ENCODE measurements at places on chromosomes 11 and 22.

DNA sequence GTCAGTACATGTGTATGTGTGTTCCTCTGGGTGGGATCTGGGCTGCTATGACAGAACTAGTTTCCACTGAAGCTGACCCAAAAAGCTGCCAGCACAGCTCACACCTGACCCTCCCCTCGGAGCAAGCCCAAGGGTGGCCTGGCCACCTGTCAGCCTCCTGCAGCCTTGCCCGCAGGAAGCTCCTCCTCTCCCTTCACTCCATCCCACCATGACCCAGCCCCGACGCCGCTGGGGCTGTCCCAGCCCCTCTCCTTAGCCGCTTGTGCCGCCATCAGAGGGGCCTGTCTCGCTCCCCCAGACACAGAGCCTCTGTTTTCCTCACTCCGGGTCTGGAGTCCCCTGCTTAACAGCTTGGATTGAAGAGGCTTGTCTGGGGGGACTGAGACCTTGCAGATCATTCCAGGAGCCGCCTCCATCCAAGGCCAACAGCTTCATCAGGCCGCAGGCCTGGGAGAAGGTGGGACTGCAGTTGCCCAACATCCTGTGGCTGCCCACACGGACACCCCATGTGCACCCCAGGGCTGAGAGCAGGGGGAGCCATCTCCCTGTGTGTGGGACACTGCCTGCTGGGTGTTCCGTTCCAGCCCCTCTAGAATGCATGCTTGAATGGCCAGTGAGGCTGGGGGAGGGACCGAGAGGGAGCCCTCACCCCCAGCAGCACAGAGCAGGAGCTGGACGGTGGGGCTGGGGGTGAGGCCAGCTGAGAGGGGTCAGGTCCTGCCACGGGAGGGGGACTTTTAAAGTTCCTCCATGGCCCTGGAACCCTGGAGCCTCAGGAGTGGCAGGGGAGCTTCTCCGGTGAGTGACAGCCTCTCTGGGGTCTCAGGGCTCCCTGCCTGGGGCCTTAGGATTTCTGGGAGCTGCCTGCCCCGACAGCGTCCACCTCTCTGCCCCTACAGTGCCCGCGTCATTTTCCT lies 696 bp downstream of the MRGPRF start:
- no peak for DNase-seq

GRCh38 chr11:24896118-24896835 lies 399.4 kb downstream of the LUZP2 start:
- no peak for DNase-seq

DNA sequence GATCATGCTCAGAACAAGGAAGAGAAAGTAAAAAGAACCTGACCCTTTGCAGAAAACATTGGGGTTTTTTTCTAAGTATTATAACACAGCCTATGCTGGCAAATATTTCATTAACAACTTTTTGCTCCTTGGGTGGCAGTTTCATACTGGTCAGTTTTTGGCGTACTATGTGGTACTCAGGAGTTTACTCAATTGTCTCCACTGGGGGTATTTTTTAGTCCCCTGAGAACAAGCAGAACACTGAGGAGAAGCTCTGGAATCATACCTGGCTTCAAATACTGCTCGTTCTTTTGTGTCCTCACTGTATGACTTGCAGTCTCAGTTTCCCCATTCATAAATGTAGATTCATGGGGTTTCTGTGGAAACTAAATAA lies 90.4 kb downstream of the SERGEF start:
- DNase-seq, result no peak

- DNase-seq, result no peak
These were observed 72.2 kb downstream of the RBMXL2 start for GRCh38 chr11:7160814-7161489.

- DNase-seq, result no peak
These were observed 101.9 kb upstream of the OR4B1 start for GRCh38 chr11:48114740-48115139.

DNA sequence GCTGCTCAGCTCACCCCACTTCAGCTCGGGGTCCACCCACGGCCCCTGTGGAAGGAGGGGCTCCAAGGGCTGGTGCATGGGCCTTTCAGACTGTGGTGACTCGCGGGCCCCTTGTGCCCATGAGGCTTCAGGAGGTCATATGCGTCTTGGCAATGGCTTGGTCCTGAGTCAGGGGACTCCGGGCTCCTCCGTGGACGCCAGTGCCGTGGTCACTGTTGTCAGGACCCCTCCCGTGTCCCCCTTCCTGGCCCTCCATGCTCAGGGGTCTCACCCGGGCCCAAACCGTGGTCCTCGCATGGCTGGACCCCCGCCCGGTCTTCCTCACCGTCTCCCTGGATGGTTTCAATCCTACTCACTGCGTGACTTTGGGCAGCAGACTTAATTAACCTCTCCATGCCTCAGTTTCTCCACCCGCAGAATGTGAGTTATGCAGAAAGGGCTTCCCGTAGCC lies 436.4 kb downstream of the TBC1D22A start:
- no peak for DNase-seq

- no peak for DNase-seq
These were observed 51.4 kb upstream of the SHISAL1 start for GRCh38 chr22:44363980-44364750.

GRCh38 chr11:14418801-14419417 lies 59.9 kb upstream of the RRAS2 start:
- DNase-seq, result no peak

DNA sequence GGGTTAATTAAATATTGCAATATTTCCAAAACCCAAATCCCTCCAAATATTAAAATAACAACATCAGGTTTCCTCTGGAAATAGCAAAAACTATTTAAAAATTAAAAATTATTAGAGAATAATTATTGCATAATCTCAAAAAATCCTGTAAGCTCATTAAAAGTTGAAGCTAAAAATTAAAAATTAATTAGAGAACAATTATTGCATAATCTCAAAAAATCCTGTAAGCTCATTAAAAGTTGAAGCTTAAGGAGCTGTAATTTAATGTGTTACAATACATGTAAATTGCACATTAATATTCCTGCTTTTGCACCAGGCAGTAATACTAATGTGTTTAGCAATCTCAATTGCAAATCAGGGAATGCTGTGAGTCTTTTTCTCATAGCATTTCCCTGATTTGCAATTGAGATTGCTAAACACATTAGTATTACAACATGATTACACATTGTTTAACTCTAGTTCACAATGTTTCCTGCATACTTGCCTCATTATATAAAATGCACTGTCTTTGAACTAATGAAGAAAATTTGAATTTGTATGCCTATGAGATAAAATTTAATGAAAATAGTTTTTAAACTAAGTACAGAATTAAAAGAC lies 247.7 kb downstream of the GUCY1A2 start:
- DNase-seq, result no peak

DNA sequence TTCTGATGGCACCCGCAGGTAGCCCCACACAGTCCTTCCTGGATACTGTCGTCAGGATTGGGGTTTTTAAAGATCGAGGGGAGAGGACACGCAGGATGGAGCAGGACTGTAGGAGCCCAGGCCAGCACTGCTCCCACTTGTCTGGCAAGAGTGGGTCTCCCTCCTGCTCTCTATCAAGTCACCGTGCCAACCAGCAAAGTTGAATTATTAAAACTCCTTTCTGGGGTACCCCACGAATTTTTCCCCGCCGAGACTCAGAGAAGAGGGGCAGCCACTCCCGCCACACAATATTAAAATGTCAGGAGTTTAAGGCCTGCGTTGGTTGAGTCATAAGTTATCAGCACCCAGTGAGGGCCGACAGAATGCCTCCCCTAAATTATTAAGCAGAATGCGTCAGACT lies 10.1 kb downstream of the LMO1 start:
- DNase-seq, result no peak

DNA sequence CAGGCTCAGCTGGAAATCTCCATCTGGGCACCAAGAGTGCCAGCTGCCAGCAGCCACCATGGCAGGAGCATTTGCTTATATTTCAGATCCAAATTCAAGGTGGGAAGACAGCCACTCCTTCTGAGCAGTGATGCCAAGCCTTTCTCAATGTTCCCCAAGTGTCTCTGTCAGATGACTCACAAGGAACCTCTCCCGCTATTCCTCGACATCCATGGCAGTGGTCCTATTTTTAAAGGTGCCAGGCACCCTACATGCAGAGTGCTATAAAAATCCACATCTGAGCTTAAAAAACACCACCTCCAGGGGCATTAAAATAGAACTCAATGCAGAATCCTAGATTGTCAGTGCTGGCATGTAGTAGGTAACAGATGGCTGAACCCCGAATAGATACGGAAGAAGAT lies 112.1 kb downstream of the SLC1A2 start:
- DNase-seq, result no peak

GRCh38 chr22:42360348-42360747 lies 71.9 kb downstream of the NFAM1 start:
- no peak for DNase-seq

- DNase-seq, result no peak
These were observed 18.8 kb downstream of the SNX19 start for GRCh38 chr11:130897262-130898182.

GRCh38 chr22:20807315-20807752 lies 33.4 kb downstream of the SERPIND1 start:
- DNase-seq, result no peak

- DNase-seq, result no peak
These were observed 15.4 kb upstream of the PEX26 start for GRCh38 chr22:18062421-18062820.

- DNase-seq, result no peak
These were observed 108.1 kb downstream of the MORC2 start for GRCh38 chr22:30860176-30861105.

- no peak for DNase-seq
These were observed 385.5 kb upstream of the SYN3 start for GRCh38 chr22:33443683-33444082.

DNA sequence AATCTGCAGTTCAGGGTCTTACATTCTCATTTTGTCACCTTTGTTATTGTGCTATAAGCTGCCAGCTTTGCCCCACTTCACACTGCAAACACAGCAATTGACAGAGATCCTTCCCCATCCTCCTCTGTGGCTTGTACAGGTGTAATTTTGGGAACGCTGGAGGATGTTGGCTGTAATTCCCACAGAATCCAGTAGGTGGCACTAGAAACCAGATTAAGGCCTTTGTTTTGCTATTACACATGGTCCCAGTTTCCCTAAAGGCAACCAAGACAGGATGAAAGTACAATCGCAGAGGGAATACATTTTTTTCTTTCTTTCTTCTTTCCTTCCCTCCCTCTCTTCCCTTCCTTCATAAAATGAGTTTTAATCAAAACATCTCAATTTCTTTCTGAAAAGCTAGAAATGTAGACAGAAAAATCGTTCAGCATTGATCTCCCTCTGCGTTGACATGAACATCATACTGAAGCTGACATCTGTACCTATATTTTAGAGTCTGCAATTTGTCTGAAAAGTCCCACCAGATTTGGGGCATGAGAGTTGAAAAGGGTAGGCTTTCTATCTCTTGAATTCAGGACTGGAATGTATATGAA lies 21.3 kb upstream of the NELL1 start:
- no peak for DNase-seq

DNA sequence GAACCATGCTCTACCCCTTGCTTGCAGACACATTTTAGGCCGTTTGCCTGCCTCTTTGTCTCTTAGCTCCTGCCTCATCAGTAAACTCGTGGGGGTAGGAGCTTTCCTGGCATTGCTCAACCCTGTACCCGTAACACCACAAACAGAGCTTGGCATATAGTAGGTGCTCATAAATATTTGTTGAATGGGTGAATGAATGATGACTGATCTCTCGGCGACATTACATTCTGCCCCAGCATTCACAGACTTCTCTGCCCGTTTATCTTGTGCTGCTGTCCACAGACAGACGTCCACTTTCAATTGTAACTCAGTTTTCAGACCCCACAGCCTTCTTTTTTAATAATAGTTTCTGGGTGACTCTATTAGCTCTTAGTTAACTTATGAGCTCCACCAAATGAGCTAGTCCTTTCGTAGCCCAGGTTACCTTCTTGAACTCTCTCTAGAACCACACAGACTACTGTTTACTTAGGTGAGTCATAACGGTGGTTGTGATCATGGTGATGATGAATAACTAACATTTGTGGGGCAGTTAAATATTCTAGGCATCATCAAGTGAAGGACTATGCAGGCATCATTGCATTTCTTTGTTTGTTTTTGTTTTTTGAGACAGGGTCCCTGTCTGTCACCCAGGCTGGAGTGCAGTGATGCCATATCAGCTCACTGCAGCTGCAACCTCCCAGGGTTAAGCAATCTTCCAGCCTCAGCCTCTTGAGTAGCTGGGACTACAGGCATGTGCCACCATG lies 188.4 kb downstream of the ADAMTS15 start:
- no peak for DNase-seq

GRCh38 chr11:93487032-93487483 lies 56.1 kb downstream of the SMCO4 start:
- DNase-seq, result no peak

DNA sequence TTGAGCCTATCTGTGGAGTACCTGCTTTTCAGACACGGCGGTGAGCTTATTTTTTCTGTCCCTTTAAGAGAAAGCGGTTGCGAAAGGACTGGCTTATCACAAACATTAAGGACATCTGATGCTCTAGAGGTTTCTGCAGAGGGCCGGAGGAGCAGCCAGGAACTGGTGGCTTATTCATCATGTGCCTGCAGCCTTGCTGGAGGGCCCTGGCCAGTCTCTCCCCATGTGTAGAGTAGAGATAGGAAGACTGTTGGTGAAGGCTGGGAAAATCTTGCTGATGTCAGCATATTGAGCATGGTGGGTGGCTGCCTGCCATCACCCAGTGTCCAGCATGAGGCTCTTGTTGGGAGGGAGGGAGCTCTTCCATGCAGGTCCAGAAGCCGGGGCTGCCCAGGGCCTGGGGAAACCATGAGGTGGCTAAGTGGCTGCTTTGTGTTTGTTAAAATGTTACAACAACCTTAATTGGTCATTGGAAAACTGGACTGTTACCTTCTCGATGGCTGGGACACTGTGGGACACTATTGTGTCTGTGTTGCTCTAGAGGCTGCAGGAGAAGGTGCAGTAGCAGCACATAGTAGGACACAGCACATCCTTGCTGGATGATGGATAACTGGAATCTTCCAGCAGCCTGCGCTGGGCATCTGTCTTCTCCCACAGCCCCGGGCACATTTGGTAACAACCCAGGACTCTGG lies 54.3 kb downstream of the TSPAN18 start:
- no peak for DNase-seq

GRCh38 chr22:25069758-25070481 lies 117.4 kb downstream of the KIAA1671 start:
- no peak for DNase-seq

GRCh38 chr11:133082453-133082781 lies 449.9 kb downstream of the OPCML start:
- DNase-seq, result no peak

- peak; percentile 45 for DNase-seq
These were observed 39.1 kb upstream of the CREB3L1 start for GRCh38 chr11:46238078-46238966.

Data from T-helper 22 cell (primary cell).